Activated CD4-positive, alpha-beta T cell treated with anti-CD3 and anti-CD28 coated beads, Interleukin-2, amount 50 U/mL, for 4 hours (primary cell): ENCODE measurements at places on chromosomes 1 and 21.

- no peak for DNase-seq
These were observed 17.8 kb downstream of the AMPD2 start for GRCh38 chr1:109637446-109637845.

GRCh38 chr21:45525910-45526306 is 16.3 kb downstream of the SLC19A1 start:
- no peak for DNase-seq

DNA sequence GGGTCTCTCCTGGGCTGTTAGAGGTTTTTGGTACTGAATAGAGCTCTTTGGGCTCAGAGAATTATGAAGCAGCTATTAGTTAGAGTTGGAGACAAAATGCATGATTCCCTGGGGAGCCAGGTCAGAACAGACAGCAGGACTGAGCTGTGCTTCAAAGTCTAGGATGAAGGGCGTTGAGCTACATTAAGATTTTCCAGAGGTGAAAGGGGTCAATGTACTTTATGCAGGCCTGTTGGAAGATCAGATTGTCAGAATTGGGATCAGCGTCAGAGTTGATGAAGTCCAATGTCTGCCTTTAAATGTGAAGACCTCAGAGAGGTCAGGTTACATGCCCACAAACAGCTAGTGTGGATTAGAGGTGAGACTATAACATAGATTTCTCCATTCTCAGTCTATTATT is 53.8 kb downstream of the RGS5 start:
- no peak for DNase-seq

GRCh38 chr1:237736372-237737029 is 154.2 kb downstream of the ZP4 start:
- no peak for DNase-seq

DNA sequence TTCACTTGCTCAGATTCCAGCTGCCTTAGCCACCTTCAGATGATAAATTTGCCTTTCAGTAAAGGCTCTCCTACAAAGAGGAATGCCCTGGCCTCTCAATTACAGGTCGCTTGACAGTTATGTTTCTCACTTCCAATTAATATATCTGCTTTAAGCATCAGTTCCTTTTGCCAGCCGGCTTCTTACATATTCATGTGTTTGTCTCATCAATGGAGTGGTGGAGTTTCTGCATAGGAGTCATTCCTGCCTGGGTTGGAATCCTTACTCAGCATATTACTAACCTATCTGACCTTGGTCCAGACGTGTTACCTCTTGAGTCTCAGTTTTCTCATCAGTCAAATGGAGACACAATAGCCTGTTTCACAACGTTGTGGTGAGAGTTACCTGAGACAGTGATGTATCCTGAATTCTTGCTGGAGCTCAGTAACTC is 9.4 kb upstream of the SESN2 start:
- no peak for DNase-seq

DNA sequence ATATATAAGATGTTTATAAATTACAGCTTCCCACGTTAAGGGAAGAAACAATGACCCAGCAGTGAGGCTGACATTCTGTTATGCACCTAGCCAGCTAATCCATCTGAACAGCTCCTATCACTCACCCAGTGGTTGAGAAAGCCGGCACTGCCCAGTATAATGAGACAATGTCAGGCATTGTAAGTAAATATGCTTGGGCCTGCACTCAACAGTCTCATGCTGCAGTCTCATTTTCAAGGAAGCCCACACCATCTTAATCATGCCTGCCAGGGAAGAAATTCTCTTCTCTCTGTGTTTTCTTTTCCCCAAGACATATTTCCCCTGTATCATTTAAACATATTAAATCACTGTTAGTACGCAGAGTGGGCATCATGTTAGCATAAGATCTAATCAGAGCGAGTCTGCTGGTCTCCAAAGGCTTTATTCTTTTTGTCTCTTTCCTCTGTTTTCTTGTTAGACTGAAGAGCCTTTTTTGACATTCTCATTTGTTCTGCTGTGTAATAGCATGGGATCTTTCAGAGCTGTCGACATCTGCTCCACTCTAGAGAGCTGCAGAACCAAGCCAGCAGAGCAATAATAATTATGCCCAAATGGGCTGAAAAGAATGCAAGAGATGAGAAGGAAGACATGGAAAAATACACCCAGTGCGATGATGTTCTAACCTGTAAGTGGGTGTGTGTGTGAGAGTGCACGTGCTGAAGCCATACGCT is 67.6 kb upstream of the SLC22A15 start:
- no peak for DNase-seq

DNA sequence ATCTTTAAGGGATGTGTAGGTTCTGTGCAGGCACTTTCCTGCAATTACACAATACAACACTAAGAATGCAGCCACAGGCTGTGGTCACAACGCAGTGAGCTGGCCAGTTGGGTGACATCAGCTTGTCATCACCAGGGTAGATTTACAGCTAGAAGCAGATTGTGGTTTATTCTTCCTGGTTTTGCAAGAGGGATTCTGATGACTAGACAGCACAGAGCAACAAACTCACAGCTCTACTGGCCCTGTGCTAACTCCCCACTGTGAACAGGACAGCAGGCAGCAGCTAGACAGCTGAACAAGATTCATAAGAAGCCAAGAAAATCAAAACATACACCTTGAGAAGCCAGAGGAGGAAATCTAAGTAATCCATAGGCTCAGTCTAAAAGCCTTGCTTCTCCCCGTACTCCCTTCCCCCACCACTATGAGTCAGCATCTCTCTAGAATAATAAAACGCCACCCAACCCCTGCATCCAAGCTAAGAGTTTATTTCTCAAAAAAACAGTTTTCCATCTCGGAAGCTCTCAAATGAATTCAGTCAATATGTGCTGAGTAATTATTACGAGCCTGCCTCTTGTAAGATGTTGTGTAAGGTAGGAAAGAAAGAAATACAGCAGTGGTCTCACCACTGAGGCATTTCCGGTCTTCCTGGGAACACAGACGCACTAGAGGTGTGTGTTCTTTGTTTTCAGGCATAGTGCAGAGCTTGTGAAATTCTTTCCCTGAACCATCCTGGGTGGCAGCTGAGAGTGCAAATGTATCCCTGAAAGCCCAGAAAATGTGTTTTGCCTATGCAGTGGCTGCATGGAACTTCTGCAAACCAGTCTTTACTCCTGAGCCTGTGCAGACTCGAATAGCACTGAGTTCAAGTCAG is 162.8 kb downstream of the NTPCR start:
- no peak for DNase-seq

GRCh38 chr21:26948194-26948593 is 18.7 kb downstream of the ADAMTS5 start:
- DNase-seq = no peak

GRCh38 chr1:31605908-31606427 is 11.5 kb upstream of the HCRTR1 start:
- no peak for DNase-seq

- peak; percentile 76 for DNase-seq
These were observed 12.5 kb downstream of the TRAF3IP3 start for GRCh38 chr1:209768354-209768774.

GRCh38 chr1:165073185-165074007 is 283.1 kb downstream of the LMX1A start:
- no peak for DNase-seq

DNA sequence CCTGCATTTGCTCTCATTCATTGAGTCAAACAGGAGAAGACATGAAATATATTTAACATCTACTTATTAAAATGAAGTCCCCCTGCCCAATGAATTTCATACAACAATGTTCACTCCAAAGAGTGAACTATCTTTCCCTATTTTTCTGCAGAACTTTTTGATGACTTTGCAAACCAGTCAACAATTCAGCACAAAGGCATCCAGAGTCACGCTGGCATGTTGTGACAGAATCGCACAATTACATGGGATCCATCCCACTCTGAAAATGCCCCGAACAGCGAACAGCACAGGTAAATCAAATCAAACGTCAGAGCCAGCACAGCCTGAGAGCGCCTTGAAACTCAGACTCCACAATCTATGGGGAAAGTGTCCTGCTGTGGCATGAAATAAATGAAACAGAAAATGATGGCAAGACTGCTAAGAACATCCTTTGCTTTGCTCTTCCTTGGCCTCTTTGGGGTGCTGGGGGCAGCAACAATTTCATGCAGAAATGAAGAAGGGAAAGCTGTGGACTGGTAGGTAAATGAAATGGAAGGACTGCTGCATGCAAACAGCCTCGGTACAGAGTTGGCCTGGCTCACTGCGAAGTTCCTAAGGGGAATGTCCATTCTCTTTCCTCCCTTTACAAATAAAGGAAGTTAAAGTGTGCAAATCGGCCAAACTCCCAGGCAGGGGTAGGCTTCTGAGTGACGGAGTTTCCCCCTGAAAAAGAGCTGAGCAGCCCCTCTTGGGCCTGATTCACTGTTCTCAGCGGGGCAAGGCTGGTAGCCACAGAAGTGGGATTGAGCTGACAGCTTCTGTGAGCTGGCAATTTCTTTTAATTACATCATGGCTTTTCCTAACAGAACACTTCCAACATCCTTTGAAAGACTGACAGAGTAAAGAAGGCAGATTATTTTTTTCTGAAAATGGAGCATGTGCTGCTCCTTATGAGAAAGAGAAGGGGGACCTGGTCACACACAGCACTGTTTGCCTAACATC is at the start of gene DNASE2B:
TSS of gene DNASE2B (plus strand) at position 310 of the 981 bp plus-strand sequence. CDS start at position 391, 81 bp downstream.
- DNase-seq = no peak

GRCh38 chr1:158022554-158023312 is 29.3 kb downstream of the KIRREL1 start:
- no peak for DNase-seq

- DNase-seq = no peak
These were observed 2.9 kb downstream of the GPR37L1 start for GRCh38 chr1:202125611-202126010.

GRCh38 chr1:62361431-62361830 is 42.2 kb upstream of the KANK4 start:
- no peak for DNase-seq

- no peak for DNase-seq
These were observed 26.2 kb downstream of the RASAL2 start for GRCh38 chr1:178120088-178120487.

DNA sequence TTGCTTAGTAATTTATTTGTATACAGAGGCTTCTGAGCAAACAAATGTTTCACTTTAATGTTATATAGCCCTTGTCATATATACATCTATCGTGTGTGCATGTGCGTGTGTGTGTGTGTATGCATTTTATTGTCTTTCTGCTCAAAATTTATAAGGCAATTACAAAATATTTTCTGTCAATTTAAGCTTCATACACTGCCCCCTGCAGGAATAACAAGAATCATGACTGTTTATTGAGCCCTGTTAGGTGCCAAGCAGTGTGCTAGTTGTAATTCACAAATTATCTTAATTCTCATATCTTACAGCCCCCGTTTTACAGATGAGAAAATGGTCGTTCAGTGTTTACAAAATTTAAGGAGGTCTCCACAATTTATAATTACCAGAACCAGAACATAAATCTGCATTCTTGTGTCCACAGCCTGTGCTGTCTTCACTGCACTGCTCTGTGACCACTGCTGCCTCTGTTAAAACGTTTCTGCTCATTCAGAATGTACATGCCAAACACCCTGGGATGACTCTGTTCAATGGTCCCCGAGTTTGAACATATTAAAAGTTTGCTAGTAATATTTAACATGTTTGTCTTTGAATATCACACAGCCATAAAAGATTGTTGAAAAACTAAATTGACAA is 181.3 kb downstream of the ATP6V1G3 start:
- no peak for DNase-seq

DNA sequence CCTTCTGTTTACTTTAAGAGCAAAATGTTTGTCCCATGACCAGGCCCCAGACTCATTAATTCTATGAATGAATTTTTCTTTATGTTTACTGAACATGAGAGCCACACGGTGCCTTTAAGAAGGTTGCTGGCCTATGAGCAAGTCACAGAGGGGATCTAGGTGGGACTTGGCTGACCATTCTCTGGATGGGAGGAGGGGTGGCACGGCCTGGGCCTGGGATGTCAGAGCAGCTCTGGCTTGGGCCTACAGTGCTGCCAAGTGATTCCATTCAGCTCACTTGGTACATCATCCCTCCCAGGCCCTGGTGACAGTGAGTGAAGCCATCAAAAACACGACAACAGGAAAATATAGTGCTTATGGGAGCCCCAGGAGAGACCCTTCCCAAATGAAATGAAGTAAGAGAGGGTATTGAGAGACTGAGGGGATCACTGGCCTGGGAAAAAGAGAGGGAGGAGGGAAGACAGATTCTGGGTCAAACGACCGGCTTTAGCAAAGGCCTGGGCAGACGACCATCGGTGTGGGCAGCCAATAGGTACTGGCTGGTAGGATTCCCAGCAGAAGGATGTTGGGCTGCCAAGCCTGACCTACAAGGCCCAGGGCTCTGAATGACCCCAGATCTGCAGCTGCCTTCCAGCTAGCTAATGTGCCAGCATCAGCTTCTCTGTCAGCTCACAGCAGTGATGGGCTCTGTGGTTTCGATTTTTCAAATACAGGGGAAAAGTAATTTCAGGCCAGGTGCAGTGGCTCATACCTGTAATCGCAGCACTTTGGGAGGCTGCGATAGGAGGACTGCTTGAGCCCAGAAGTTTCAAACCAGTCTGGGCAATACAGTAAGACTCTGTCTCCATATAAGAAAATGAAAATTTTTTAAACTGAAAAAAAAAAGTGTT is 3.3 kb downstream of the TMEM53 start:
- no peak for DNase-seq

GRCh38 chr1:223849352-223850254 is 3.9 kb upstream of the TP53BP2 start:
- DNase-seq = no peak

- DNase-seq = no peak
These were observed 32.5 kb upstream of the DMBX1 start for GRCh38 chr1:46457178-46457577.

GRCh38 chr1:198267921-198268320 is 111.1 kb downstream of the NEK7 start:
- DNase-seq = no peak

DNA sequence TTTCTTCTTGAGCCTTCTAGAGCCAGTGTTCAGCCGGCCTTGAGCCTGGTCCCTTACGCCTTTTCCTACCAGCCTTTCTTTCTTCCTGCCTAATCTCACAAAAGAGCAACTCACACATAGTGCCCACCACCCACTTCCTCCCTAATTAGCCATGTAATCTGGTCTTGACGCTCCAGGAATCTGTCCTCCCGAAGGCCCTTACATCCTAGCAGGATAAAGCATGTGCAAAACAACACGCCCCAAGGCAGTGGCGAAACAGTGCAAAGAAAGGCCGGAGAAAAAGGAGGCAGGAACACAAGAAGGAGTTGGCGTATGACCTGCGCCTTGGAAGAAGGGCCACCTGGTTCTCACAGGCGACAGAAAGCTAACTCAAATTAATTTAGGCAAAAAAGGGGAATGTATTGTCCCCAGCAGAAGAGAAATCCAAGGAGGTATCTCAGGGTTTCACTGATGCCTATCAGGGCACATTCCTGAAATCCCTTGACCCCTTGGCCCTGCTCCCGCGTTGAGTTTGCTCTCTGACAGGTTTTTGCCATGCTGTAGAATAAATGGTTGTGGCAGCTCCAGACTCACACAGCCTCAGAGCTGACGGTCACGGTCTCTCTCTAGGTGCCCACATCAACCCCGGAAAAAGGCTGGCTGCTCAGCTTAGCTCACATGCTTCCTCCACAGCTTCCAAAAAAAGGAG is 79.0 kb downstream of the ZNF281 start:
- no peak for DNase-seq

GRCh38 chr1:10693497-10694273 is 102.8 kb downstream of the CASZ1 start:
- DNase-seq = peak; percentile 35
